DMS79 (cell line): ENCODE measurements at places on chromosomes 2 and 18.

- no peak for DNase-seq
These were observed 318 bp upstream of the CDC42EP3 start for GRCh38 chr2:37671816-37672103.

- no peak for DNase-seq
These were observed 223.7 kb downstream of the ACKR3 start for GRCh38 chr2:236793023-236794011.

- DNase-seq, result no peak
These were observed 38.2 kb downstream of the AOX1 start for GRCh38 chr2:200624026-200624425.

- DNase-seq, result no peak
These were observed 55.6 kb upstream of the DLGAP1 start for GRCh38 chr18:4510711-4511110.

DNA sequence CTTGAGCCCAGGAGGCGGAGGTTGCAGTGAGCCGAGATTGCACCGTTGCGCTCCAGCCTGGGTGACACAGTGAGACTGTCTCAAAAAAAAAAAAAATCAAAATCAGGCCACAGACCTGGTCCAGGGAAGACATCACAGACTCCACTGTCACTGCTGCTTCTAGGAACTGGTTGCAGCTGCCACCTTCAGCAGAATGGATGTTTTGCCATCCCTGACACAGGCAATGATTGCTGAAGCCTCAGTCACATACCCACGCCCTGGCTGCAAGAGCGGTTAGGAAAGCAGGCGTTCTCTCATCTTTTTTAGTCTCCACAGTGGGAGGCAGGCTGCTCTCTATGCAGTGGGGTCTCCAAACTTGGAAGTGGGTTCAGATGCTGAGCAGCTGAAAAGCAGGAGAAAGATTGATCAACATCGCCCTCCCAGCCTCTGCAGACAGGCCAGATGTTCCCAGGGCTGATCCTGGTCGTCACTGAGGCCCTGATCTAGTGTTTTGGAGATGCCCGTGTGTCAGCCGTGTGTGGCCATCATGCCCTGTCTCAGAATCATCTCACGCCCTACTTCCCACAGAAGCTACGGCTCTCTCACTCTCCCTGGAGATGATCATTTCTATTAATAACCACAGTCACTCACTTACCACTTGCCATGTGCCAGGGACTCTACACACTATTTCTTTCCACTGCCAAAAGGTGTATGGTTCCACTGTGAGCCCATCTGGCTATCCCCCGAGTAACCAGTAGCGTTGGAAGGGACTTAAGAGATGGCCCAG, 91.8 kb downstream of the PLB1 start:
- no peak for DNase-seq
